ENCODE measurements at places on chromosomes 6 and 20.

GRCh38 chr6:8218861-8219260 lies 116.5 kb upstream of the EEF1E1 start:
- no peak for DNase-seq

- DNase-seq = no peak
Observed at GRCh38 chr6:387293-387741, 4.2 kb upstream of the IRF4 start.

GRCh38 chr6:91926827-91927226 lies 1340.0 kb upstream of the MAP3K7 start:
- DNase-seq = no peak

- no peak for DNase-seq
Observed at GRCh38 chr6:159444056-159444760, 248.8 kb downstream of the SOD2 start.

- DNase-seq = no peak
Observed at GRCh38 chr20:17858450-17859001, 110.1 kb downstream of the SNX5 start.

DNA sequence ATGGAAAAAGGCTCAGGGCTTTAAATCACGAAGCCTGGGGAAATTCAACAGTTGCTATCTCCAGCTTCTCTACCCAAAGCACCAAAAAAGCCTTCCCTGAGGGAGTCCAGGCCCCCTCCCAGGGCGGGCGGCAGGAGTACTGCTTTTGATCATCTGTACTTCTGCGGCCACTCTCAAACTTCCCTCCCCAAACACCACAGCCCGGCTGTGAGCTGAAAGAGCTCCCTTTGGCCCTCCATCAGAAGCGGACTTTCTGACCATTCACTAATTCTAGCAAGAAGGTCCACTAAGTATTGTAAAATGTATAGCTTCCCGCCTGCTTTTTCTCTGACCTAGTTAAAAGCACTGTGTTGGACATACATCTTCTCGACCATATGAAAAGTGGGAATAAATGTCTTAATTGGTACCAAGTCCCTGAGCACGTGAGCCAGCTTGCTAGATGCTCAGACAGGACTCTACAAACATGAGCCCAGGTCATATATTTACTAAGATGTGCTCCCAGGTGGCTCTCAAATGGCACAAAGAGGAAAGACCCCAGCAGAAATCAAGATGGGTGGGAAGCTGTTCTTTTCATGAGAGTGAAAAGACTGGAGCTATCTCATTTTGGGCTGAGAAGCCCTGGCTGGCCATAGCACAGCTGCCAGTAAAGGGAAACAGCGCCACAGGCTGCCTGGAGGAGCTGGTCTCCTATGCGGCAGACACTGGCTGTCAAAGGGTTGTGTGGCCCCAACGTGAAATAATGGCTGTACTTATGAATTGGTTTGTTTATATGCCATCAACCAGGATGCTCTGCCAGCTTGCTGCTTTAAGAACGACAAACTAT lies 58.6 kb downstream of the GFOD1 start:
- no peak for DNase-seq

GRCh38 chr6:83270971-83271719 lies 78.0 kb downstream of the RWDD2A start:
- no peak for DNase-seq

GRCh38 chr6:126111327-126111726 lies 125.0 kb downstream of the TRMT11 start:
- no peak for DNase-seq

GRCh38 chr6:15586503-15586902 lies 76.3 kb downstream of the DTNBP1 start:
- no peak for DNase-seq

GRCh38 chr6:128763599-128764300 lies 119.2 kb upstream of the LAMA2 start:
- no peak for DNase-seq

DNA sequence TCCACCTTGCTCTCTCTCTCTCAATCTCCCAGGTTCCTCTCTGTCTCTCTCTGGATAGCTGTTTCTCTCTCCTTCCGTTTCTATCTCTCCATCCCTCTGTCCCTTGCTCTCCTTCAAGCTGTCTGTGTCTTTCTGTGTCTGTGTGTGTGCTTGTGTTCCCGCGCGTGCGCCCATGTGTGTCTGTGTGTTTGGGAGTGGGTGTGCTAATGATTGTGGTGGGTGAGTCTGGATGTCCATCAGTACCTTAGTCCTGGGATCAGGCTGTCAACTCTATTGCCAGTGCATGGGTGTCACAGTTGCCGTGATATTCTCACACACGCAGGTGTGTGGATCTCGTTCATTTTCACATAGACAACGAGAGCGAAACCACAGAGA lies 1380.6 kb upstream of the DEFB115 start:
- DNase-seq = no peak

DNA sequence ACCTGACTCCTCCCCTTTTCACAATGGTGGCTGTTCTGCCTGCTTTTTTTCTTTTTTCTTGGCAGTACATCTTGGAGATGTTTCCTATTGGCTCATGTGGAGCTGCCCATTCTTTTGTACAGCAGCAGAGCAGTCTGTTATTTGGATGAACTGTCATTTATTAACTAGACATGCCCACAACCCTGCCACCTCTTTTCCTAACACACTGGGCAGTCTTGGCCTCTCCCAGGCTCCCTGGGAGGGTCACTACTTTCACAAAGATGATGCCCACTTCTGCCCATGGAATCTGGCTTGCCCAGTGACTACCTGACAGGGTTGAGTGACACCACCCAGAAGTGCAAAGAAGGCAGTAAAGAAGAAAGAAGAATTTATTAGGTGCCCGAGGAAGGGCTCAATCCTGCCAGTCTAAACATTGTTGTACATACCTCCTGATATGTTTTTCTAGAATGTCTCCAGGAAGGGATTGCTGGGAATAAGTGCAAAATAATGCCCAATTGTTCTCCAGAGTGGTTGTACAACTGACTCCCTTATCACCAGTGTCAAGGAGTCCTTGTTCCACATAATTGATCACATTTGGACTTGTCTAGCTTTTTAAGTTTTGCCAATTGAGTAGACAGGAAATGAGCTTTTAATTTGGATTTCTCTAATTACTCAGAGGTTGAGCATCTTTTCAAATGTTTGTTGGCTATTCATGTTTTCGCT lies 19.7 kb upstream of the SCRT2 start:
- DNase-seq = no peak

- DNase-seq = no peak
Observed at GRCh38 chr20:4112481-4113421, 97.4 kb upstream of the RNF24 start.

- DNase-seq = peak; percentile 22
Observed at GRCh38 chr20:50283922-50284810, 93.5 kb downstream of the CEBPB start.

- DNase-seq = no peak
Observed at GRCh38 chr20:20778676-20779075, 66.2 kb upstream of the RALGAPA2 start.

GRCh38 chr6:168280899-168281245 lies 38.7 kb downstream of the DACT2 start:
- DNase-seq = no peak

GRCh38 chr6:4253604-4254231 lies 118.3 kb upstream of the ECI2 start:
- no peak for DNase-seq
